Myocyte (in vitro differentiated cells): ENCODE measurements at places on chromosomes 12 and 14. TPM values are rescaled to one million over a fixed set of nuclear protein-coding genes. Genes with fewer than 3 reads are reported as not detected.

Gene TMCC3
- 6.0 and 10.5 TPM in 2 replicates for total RNA-seq

Gene OR6J1
- total RNA-seq: not detected in 2 replicates

DNA sequence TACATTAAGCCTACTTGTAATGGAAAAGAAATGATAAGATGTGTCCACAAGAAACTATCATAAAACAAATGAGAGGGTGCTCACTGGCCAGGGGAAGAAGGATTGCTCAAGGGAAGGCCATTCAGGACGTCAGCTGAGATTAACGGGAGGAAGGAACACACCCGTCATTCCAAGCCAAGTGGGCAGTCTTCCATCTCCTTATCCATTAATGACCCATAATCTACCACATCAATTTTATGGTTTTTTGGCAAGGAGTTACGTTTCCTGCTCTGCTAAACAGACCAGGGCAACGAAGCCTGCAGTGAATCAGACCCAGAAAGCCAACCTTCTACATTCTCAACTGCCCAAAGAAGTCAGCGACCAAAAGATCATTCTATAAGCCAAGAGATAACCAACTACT lies 25.1 kb downstream of the PRKAB1 start:
- DNase-seq: peak; percentile 81

Gene LRCOL1
- total RNA-seq: not detected in 2 replicates

Gene GPR132
- not detected in 2 replicates for total RNA-seq

Gene POTEM
- total RNA-seq: not detected in 2 replicates

DNA sequence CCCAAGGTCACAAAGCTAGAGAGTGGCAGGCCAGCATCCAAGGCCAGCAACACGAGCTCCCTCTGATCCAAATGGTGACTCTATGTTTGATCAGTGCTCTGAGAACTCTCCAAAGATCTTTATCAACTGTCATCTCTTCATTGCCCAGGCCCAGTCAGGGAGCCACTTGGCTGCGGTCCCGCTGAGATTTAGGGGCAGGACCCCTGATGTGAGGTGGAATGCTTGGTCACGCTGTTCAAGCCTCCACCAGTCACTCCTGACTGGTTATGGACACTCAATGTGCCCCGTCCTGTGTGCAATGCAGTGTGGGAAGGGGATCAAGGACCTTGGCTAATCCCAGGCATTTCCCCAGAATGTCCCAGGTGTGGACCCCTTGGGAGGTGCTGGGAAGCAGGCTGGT lies 19.8 kb upstream of the TCL1B start:
- no peak for DNase-seq

Gene ADAMTS20
- 0.31 and 0.40 TPM in 2 replicates for total RNA-seq

GRCh38 chr12:120787889-120788288 lies 62.3 kb downstream of the ACADS start:
- no peak for DNase-seq
